Activated naive CD8-positive, alpha-beta T cell treated with anti-CD3 and anti-CD28 coated beads for 36 hours (primary cell): ENCODE measurements at places on chromosomes 4 and X.

DNA sequence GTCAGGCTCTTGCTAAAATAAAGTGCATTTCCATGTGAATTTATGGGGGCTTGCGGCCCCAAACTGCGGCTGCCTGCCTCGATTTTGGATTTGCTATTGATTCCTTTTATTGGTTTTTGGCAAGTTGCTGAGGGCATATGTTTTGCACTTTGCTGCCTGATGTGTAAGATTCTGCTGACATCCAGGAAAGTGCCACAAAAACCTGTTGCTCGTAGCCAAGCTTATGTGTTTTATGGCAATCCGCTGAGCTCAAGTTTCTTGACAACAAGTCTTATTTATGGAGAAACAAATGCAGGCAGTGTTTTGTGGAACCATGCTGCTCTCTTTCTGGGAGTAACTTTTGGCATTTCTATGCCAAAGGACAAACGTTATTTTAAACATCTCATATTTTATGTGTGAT lies 97.3 kb upstream of the DDIT4L start:
- no peak for DNase-seq

GRCh38 chr4:162164906-162165510 lies 1.2 kb upstream of the FSTL5 start:
- DNase-seq: no peak

DNA sequence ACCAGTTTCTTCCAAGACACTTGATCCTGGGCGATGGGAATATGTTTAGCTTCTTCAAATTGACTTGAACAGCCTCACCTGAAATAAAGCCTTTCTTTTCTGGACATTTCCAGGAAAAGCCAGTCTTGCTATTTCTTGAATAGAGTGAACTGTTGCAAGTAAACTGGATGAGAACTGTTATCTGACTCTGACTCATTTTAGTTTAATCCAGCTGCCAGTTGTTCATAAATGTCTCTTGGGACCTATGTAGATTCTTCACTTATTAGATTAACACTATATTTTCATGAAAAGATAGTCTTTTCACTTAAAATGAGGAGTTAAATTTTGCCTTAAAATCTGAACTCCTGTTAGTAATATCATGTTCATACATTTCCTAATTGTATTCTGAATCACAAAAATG lies 615.4 kb upstream of the GALNT7 start:
- DNase-seq: no peak

DNA sequence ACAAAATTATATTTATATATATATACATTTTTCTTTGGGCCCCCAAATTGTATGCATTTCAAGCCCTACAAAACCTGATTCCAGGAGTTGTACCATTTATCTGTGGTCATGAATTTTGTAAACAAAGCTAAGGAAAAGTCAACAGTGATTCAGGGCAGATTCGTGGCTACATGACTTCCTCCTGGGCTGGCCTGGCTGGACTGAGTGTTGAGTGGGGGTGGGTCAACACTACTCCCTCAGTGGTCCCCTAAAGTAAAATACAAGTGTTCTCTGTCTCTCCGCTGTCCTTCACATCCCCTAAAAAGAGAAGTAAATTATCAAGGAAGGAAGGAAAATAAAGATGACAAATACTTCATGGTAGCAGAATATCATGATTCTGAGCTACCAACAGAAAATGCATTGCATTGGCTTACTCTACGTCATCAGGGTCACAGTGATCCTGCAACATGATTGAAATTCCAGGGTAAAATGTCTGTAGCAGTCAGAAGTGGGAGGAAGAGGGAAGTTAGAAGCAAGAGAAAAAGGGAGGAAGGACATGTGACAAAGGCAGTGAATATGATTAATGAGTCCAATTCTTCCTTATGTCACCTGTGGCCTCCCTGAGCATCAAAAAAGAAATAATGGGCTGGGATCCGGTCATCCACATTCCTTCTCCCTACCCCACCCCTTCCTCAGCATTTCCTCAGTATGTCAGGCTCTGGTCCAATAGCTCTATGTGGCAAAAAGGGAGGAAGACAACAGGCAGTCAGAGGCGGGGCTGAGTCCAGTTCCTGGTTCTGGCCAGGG lies 42.4 kb upstream of the MYOZ2 start:
- no peak for DNase-seq

- DNase-seq: no peak
Measured at GRCh38 chrX:115560211-115560977, 580 bp upstream of the PLS3 start.

DNA sequence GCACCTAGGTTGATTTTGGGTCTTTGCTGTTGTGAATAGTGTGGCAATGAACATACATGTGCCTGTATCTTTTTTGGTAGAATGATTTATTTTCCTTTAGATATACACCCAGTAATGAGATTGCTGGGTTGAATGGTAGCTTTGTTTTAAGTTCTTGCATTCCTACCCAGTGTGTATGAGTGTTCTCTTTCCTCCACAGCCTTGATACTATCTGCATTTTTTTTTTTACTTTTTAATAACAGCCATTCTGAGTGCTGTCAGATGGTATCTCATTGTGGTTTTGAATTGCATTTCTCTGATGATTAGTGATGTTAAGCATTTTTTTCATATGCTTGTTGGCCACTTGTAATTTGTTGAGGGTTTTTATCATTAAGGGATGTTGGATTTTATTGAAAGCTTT lies 351.8 kb upstream of the GNPDA2 start:
- DNase-seq: no peak

DNA sequence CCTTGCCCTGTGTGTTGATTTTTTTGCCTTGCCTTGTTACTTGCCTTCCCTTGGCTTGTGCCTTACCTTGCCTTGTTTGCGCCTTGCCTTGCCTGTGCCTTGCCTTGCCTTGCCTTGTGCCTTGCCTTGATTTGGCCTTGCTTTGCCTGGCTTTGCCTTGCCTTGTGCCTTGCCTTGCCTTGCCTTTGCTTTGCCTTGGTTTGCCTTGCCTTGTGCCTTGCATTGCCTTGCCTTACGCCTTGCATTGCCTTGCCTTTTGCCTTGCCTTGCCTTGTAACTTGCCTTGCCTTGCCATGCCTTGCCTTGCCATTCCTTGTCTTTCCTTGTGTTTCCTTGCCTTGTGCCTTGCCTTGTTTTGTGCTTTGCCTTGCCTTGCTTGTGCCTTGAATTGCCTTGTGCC lies 94.6 kb downstream of the TAB3 start:
- DNase-seq: no peak

GRCh38 chrX:134694333-134695322 lies 36.4 kb upstream of the PLAC1 start:
- no peak for DNase-seq
